ENCODE measurements at places on chromosomes 13 and 19.
A peak's percentile ranks its signal among the peaks of the same experiment; 100 is the strongest.

DNA sequence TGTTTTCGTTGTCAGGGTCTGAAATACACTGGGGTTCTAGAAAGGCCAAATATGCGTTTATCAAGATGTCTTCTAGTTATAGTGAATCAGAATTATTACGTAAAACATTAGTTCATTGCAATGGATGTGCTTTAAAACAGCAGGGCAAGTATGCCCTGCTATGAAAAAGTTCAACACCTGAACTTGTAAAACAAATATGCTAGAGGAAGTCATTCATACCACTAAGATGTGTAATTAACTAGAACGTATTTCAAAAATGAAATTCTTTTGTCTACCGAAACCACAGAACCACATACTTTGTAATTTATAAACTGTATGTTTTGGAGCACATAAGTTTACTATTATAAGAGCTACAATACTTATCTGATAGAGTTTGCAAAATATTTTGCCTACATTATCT, 266.2 kb downstream of the KCTD12 start:
- DNase-seq: no peak

- DNase-seq: no peak
Measured at GRCh38 chr19:16615808-16616207, 12.2 kb downstream of the MED26 start.

DNA sequence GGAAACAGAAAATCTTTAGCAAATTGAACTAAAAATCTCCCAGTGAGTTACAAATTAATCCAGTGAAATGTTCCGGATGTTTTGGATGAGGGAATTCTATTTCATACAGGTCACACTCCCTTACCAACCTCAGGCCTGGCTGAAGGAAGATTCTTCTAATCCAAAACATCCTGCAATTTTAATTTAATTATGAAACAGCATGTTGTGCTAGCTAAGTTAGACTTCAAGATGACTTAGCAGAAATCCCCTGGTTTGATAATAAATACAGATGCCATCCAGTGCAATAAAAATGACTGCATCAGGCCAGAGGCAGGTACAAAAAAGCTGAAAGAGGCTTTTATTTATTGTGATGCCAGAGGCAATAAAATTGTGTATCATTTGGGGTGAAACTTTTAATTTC, 96.7 kb upstream of the CLDN10 start:
- no peak for DNase-seq

DNA sequence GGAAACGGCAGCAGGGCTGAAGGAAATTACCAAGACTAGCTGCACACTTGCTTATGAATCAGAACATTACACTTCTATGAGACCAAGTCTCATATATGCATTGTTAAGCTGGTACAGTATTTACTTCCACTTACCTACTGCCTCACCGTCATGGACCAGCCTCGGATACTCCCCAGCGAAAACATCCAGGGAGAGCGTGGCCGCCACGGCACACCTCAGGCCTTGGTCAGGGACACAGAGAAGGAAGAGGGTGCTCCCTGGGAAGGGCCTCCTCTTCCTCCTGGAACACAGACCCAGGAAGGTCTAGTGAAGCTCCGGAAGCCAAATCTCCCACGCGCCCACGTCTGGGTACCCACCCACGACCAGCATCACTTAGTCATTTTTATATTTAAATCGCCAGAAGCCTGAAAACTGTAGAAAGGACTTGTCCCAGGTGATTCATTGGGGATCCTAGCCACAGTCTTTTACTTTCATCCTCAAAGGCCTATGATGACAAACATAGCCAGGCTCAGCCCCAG, 24.4 kb upstream of the MTIF3 start:
- no peak for DNase-seq

DNA sequence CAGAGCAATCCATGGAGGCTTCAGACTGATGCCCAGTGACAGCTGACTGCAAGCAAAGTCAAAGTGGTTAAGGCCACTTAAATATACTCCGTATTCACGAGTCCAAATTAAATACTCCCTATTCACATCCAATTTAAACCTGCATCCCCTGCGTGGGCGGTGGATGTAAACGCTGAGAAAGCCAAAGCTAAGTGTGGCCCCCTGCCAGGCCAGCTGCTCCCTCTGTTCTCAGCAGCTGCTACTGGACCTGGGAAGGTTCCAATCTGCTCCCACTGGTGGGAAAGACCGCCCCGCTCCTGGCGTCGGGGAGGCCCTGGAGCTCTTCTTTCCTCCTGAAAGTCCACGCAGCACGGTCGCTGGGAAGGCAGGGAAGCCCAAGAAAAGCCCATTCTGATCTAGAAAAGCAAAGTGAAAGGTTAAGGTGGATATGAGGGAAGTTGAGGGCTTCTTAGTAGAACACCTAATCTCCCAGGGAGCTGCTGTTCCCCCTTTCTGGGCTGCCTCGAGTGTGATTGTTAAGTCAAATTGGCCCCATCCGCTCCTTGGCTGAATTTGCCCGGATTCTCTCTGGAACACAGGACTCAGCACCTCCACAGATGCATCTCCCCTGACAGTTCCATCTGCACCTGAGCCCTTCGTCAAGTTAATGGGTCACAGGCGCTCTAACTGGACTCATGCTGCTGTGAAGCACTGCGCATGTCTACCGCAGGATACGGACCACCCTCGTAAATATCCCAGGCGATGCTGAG, 205.5 kb downstream of the USP12 start:
- no peak for DNase-seq

GRCh38 chr13:99916366-99917103, 55.0 kb downstream of the ZIC5 start:
- DNase-seq: no peak

DNA sequence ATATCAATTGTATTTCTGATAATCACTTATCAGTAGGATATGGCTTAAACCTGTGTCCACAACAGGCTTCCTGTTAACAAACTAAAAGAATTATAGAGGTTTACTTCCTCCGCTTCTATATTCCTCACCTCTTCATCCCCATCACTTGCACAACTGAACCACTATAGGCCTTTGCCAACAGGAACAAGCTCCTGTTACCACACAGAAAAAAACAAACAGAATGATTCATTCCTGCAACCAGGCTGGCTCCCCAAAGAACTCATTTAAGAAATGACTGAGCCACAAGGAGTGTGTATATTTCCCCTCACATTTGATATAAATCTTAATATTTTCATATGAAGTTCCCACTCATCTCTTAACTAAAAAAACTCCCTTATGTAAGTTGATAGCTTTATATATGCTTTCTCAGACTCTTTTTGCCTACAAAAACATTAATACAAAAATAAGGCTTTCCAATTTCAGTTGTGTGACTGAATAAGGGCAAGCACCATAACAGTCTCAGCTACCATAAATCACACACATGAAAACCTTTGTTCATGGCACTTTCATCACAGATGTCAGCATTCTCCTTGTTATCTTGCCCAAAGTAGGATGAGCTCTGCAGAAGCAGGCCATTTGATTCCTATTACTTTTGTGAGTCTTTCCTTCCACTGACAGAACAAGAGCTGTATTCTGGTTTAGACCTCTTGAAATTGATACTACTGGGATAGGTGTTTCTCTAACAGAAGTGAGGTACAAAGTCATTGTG, 366.8 kb downstream of the SLITRK1 start:
- DNase-seq: no peak

GRCh38 chr13:30803749-30804148, 68.4 kb downstream of the ALOX5AP start:
- DNase-seq: no peak

DNA sequence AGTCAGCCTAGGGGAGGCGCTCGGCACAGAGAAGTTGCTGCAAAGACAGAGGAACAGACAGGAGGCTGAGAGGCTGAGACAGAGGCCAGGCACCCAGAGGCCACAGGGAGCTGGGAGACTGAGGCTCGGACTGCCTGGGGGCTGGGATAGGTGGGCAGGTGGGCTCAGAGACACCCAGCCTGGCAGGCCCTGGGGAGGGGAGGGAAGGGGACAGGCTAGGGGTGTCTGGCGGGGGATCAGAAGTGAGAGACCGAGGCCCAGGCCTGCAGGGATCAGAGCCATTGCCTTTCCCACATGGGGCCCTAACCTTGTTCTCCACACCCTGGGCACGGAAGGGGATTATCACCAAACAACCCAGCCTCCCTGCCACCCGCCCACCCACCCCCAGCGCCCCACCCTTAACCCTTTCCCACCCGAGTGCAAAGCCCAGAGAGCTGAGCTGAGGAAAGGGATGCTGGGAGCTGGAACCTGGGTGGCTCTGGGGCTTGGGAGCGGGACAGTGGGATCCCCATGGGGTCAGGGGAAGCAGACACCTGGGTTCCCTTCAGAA, 1.3 kb downstream of the NTN5 start:
- no peak for DNase-seq

DNA sequence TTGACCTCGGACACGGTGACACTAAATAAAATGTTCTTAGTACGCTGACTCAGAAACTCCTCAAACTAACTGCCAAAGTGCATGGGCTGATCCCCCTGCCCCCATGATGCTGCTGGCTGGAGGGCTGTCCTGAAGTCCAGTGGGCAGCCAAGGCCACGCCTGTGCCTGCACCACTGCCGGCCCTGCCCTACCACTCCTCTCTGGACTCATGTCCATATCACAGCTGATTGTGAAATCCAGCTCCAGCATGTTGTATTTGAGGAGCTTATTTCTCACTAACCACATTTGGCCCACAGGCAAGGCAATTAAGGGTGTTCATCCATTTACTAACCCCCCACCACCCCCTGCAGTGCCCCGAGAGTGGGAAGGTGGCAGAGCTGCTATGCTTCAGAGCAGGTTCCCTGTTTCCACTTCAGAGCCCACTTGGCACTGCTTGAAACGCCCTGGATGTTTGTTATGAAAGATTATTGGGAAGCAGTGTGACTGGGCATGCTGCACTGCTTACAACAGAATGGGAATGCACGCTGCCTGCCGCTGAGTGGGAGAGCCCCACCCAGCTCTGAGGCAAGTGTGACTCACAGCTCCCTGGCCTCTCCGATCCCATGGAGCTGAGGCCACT, 114.0 kb downstream of the UQCRFS1 start:
- DNase-seq: peak; percentile 28

DNA sequence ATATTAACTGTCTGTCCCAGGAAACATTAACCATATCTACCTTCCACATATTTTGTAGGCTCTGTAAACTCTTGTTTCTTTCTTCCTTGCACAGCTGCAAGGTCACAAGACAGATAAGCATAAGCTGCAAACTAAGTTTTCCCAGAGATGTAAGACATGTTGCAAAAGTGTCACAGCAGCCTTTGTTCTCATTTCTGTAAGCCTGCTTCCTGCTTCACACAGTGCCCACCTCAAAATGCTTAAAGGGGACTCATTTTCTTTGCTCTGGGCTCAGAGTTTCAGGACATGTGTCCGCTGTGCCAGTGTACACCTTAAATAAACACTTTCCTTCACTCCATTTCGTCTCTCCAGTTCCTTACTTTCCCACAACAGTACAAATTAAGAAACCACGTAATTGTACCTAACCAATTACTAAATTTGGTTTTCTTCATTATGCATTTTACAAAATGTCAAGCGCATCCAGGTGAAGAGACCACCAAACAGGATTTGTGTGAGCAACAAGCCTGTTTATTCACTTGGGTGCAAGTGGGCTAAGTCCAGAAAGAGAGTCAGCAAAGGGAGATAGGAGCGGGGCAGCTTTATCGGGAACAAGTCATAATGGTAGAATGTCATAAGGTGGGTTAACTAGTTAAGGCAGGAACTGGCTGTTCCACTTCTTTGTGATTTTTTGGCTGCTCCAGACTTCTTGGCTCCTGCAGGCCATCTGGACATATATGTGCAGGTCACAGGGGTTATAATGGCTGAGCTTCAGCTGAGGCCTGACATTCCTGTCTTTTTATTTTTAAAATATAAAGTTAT, 12.7 kb upstream of the ZNF431 start:
- no peak for DNase-seq

GRCh38 chr13:34030782-34031181, 212.8 kb downstream of the RFC3 start:
- no peak for DNase-seq

- no peak for DNase-seq
Measured at GRCh38 chr19:56094449-56094848, 26.6 kb downstream of the ZNF787 start.

DNA sequence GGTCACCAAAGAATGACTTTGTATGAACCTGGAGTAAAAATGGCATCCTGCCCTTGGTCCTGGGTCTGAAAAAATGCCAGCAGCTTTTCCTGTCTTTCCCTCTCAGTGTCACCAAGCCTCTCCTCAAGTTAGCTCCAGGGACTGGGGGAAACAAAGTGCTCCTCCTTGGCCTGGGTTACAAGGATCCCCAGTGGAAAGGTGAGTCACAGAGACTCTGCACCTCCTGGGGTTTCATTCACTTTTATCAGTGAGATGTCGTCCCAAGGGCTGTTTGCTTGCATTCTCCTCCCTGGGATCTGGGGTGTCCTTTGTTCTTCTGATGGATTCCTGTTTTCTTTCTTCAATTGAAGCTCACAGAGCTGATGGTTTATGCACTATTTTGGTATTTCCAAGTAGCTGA, 93.2 kb upstream of the CSNK1A1L start:
- DNase-seq: no peak

- DNase-seq: no peak
Measured at GRCh38 chr13:113117911-113118260, 4.7 kb upstream of the F10 start.

DNA sequence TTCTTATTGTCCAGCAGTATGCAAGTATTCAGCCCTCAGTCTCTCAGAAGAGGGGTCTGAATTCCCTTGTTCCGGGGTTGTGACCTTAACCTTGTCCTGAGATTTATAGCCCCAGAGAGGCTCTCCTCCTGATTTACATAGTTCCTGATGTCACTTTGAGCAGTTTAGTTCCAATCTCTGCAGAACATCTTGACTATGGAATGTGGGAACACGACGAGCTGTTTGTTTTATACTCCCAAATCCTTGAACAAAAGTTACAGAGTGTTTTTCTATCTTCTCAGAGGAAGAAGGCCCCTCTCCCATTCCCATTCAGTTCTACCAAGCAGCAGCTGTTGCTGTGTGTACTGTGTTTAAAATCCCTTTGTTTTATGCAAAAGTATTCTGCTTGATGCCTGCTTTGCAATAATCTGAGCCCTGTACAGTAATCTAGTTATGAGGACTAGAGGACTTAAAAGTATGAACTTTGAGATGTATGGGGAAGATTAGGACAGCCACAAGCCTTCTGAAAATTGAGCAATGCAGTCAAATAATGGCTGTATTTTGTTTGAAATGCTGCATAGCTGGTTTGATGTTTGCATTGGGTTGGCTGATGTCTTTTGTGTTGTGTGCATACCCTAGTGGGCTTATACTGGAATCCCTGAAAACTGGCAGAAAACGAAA, 74.7 kb downstream of the KL start:
- no peak for DNase-seq

GRCh38 chr13:54775501-54776191, 1747.0 kb downstream of the OLFM4 start:
- DNase-seq: no peak

GRCh38 chr19:3276341-3276799, 51.9 kb downstream of the CELF5 start:
- DNase-seq: no peak
